ENCODE measurements at places on chromosomes 7 and 10.
A peak's percentile ranks its signal among the peaks of the same experiment; 100 is the strongest.

DNA sequence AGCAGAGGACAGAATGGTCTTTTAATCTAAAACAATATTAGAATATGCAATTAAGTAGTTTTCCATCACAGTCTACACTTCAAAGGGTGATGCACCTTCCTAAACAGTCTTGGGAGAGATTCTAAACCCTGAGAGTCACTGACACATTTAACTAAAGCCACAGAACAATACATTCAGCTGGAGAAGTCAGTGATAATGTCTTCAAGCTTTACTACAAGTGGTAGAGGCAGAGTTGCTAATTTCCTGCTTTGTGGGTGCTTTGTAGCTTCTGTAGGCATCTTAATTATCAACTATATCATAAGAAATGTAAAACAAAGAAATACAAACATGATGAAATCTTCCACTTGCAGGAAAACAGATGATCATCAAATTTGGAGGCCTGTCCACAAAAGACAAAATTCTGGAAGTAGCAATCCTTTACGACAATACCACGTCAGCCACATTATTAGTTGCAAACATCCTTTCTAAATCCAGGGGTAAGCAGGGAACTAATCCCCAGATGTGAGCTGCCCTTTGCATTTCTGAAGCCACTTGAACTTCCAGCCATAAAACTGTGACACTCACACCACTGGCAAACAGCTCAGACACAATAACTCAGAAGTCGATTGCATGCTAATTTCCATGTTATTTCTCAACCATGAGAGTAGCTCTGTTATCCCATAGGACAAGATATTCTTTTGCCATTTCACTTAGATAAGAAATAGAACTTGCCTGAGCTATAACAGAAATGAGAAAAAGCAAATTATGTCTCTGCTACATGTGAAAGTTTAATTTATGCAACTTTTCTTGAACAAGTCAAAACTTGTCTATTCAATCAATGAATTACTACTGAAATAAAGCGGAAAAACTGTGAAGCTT lies 212.2 kb downstream of the FAM107B start:
- DNase-seq: no peak

DNA sequence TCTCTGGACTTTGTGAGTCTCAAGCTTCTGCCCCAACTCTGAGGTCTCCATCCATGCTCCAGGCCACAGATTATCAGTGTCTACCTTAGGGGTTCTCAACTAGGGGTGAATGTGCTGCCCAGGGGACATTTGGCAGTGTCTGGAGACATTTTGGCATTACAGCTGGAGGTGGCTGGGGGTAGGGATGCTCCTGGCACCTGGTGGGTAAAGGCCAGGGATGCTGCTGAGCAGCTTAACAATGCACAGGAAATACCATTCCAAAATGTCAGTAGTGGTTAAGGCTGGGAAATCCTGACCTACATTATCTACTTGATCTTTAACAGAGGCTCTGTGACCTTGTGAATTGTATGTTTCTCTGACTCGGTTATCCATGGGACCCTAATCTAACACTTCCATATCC lies 67.3 kb upstream of the PALS2 start:
- no peak for DNase-seq

DNA sequence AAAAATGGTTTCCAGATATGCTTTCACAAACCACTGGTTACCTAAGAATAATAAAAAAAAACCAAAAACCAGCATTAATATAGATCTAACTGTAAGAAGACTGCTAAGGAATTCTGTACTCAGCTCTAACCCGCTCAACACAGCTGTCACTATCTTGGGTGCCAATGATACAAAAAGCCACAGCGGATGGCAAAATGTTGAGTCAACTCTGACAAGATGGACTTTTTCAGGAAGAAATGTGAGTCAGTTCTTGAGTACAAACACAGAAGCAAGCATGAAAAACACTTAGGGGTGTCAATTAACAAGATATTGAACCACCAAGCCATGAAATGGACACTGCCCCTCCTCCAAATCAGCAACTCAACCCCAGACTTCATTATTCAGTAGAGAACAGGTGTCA lies 55.0 kb downstream of the CTTNBP2 start:
- no peak for DNase-seq

GRCh38 chr10:130112821-130113220 lies 2.2 kb upstream of the C10orf143 start:
- DNase-seq: no peak

GRCh38 chr10:131573707-131574106 lies 262.2 kb upstream of the TCERG1L start:
- DNase-seq: no peak

DNA sequence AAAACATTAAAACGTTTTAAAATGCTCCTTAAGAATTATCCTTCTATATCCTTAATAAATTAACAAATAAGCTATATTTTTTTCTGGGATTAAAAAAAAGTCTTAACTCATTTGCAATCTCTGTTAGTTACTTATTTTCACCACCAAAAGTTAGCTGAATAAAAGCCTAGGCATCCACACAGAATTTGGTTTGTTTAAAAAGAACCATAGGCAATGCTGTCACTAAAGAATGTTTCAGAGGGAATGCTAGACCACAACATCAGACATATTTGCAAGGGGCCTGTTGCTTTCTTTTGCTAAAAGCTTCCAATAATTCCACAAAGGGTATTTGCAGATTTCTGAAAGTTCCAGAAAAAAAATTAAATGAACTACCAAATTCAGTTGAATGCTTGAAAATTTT lies 244.2 kb downstream of the POU6F2 start:
- no peak for DNase-seq

- no peak for DNase-seq
Measured at GRCh38 chr7:79980376-79980775, 154.3 kb upstream of the GNAI1 start.

DNA sequence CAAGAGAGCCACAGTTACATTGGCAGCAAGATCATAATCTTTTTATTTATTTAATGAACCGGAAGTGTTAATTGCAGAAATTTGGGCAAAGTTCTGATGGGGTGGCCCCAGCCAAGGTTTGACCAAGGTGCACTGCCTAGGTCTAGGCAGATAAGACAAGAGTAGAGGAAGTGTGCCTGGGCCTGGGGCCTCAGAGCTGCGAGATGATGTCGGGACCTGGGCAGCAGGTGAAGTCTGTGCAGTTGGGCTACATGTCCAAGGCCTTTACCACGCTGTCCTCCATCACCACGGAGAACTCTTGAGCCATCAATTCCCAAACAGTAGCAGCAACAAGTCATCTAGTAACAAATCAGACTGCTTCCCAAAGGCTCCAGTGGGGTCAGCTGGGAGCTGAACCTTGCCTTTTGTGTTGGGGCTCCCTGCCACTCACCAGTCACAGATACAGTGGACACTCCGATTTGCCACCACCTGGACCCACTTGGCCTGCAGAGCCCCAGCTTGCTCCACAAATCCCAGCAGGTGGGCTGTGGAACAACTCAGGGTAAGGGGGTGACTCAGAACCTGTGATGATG lies 52.5 kb upstream of the COMTD1 start:
- no peak for DNase-seq

DNA sequence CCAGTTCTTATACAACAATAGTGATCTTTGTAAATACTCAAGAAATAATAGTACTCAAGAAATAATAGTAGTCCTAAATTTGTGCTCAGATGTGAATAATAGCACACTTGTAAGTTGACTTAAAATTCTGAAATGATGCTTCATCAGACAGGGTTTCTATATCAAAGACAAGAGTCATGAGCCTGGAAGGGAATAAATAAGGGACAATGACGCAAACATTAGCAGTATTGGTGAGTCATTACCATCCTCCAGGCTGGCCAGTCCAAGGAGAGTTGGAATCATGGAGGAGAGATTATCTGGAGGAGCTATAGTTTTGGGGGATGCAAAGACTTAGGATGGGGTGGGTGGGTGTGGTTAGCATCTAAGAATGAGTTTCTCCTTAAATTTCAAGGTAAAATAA lies 6.1 kb upstream of the SH3PXD2A start:
- DNase-seq: no peak

DNA sequence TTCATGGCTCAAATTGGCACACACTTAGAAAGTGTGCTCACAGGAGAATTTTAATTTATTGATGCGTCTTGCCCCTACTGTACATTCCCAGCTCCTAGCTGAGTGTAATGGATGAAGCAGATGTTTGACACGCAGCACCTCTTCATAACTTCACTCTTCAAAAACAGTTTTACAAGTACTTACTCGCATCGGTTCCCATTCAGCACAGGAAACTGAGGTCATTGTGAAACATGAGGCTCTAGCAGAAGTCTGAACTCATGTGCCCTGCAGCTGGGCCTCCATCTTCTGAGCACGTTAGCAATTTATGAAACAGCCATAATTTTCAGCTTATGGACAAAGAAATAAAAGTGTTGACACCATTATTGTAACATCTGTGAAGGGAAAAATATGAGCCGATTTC lies 558.9 kb upstream of the MGMT start:
- DNase-seq: no peak

GRCh38 chr7:120740348-120740747 lies 117.6 kb downstream of the TSPAN12 start:
- DNase-seq: no peak

- DNase-seq: peak; percentile 83
Measured at GRCh38 chr7:47582764-47583738, 1.1 kb upstream of the TNS3 start.

DNA sequence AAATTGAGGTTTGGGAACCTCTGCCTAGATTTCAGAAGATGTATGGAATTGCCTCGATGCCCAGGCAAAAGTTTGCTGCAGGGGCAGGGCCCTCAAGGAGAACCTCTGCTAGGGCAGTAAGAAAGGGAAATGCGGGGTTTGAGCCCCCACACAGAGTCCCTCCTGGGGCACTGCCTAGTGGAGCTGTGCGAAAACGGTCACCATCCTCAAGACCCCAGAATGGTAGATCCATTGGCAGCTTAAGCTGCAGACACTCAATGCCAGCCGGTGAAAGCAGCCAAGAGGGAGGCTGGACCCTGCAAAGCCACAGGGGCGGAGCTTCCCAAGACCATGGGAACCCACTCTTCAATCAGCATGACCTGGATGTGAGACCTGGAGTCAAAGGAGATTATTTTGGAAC lies 15.0 kb upstream of the TFEC start:
- no peak for DNase-seq

DNA sequence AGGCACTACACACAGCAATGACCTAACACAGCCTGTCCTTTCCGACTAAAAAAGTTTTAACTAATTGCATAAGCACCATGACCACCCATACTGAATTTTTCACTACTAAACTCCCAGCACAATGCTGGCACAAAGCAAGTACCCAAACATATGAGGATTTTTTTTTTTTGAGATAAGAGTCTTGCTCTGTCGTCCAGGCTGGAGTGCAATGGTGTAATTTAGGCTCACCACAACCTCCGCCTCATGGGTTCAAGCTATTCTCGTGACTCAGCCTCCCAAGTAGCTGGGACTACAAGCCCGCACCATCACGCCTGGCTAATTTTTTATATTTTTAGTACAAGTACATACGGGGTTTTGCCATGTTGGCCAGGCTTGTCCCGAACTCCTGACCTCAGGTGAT lies 5.1 kb downstream of the UBE2H start:
- peak; percentile 59 for DNase-seq

DNA sequence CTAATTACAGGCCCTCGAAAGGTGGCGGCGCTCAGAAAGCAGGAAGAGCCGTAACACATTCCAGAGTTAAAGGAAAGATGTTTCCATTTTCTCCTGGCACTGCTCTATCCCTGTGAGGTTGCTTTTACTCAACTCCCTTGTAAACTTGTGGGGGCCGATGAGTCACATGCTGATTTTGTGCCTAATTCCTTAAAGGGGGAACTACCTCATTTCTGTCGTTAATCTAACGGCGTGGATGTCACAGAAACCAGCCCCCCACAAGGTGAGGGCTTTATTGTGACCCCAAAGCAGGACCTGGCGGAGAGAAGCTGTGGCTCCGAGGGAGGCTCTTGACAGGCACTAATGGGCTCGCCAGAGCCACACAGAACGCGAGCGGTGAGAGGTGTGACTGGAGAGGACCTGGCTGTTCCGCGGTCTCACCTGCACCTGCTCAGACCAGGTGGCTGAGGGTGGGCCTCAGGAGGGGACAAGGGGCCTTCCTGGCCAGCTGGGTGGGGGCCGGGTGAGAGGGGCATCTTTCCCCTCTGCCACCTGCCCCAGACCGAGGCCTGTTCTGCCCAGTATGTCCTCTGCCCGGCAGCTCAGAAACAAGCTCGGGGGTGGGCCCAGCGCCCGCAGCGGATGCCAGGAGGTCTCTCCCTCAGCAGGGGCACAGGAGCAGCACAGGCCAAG lies 50.9 kb downstream of the CALML3 start:
- peak; percentile 82 for DNase-seq

DNA sequence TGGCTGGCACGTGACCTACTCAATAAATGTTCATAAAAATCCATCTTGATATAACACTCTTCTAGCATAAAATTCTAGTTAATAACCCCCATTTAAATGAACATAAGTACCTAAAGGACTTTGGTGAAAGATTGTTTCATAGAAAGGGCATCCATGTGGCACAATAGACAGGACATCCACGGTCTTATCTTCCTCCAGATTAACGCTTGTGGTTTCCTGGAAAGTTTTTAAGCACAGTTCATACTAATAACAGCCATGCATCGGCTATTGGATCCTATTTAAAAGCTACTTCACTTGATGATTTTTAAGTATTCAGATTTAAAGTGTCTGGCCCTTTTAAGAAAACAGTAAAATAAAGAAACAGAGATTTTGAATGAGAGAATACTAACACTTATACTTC lies 288.3 kb downstream of the AHR start:
- no peak for DNase-seq

DNA sequence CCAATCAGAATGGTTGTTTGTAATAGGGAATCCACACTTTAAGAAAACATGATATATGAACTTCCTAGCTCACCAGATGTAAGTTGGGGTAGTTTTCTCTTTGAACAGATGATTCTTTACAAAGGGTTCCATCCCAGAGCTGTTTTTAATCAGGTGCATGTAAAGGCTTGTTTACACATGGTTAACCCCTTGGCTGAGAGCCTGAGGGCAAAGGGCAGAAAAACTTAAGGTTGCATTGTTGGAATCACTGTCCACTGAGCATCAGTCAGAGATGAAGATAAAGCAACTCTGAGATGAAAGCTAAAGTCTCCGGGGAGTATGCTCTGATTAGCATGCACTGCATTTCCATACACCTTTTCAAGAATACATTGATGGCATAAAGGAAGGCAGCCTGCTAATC lies 518.2 kb downstream of the SORCS3 start:
- no peak for DNase-seq

- DNase-seq: peak; percentile 88
Measured at GRCh38 chr7:151665368-151665767, 145.7 kb upstream of the RHEB start.

DNA sequence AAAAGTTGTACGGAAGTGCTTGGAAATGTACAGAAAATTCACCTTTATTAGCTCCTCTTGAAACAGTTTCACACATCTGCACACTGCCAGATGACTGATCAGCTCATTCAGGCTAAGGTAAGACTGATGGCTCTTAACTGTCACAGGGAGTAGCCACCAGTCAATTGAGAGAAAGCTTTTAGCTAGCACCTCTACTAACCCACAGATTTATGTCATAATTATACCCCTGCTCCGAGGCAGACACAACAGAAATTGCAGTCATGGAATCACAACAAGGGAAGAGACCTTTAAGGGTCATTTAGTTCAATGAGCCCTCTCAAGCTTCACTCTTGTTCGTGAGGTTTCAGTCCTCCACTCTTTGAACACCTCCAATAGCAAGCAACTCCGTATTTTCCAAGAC lies 235.4 kb downstream of the TRIL start:
- no peak for DNase-seq

- DNase-seq: no peak
Measured at GRCh38 chr7:33089142-33089541, 20.1 kb downstream of the RP9 start.

Data from sigmoid colon (tissue), 7 donors.